ENCODE measurements at places on chromosomes 3 and 15.

DNA sequence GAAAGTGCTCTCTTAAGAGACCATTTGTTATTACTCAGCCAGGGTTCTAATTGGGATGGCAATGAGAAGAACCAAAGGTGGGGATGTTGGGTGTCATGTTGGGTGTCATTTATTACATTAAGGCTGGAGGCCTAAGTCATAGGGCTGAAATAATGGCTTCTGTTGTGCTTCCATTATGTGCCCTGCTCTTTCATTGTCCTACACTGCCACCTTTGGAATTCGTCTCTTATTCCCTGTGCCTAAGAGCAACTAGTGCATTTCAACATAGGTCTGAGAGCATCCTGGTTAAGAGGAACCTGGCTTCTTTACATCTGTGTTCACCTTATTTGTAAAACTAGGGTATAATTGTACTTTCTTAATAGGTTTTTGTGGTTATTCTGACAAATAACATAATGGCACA lies 32.2 kb downstream of the RIOX2 start:
- DNase-seq = no peak

DNA sequence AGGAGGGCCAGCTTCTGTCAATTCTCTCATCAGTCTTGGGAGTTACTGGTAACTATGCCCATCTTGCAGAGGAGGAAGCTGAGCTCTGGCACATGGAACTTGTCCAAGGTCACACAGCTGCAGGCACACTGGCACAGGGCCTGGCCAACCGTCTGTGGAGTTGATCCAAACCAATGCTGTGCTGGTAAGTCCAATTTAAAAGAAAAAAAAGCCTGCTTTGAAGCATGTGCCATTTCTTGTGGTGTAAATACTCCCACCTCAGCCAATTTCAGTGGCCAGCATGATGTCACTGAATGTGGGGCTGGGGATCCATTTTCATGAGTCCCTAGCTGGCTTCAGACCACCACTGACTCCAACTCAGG lies 83.4 kb downstream of the CHSY1 start:
- DNase-seq = no peak

GRCh38 chr3:111485086-111485485 lies 56.9 kb upstream of the CD96 start:
- no peak for DNase-seq

GRCh38 chr3:194305356-194306108 lies 45.6 kb downstream of the CPN2 start:
- peak; percentile 40 for DNase-seq

DNA sequence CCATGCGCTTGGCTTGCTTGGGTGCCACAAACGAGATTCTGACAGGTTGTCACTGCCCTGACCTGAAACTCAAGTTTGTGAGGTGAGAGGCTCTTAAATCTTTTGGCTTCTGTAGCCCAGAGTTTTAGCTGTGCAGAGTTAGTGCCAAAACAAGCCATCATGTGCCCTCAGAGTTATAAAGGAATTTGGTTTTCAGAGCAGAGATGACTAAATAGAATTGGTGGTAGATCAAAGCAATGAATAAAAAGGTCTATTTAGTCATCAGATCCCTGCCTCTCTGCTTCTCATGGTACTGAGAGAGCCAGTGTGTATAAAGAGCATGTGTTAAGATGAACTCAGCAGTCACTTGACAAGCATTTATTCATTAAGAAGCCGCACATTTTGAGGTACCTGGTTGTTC lies 207.5 kb upstream of the DPH6 start:
- DNase-seq = no peak

- no peak for DNase-seq
Observed at GRCh38 chr3:148494451-148494850, 203.3 kb upstream of the AGTR1 start.

DNA sequence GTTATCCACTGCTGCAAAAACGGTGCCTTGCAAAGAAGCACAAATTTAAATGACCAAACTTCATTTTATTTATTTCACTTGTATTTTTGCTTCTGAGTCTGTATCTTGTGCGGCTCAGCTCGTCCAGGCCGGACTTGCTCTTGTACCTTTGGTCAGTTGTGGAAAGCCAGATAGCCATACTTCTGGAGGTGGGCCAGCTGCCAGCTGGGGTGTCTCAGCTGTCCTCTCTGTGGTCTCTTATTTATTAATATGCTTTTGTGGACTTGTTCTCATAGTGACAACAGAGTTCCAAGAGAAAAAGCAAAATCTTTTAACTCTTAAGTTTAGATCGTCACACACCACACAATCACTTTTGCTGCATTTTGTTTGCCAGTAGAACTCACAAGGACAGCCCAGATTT lies 87.7 kb downstream of the IL1RAP start:
- no peak for DNase-seq

GRCh38 chr15:69955240-69955894 lies 142.3 kb downstream of the TLE3 start:
- DNase-seq = no peak

GRCh38 chr3:51588724-51589123 lies 50.2 kb downstream of the RAD54L2 start:
- DNase-seq = no peak

- DNase-seq = peak; percentile 66
Observed at GRCh38 chr3:169260296-169260695, 403.2 kb downstream of the MECOM start.

DNA sequence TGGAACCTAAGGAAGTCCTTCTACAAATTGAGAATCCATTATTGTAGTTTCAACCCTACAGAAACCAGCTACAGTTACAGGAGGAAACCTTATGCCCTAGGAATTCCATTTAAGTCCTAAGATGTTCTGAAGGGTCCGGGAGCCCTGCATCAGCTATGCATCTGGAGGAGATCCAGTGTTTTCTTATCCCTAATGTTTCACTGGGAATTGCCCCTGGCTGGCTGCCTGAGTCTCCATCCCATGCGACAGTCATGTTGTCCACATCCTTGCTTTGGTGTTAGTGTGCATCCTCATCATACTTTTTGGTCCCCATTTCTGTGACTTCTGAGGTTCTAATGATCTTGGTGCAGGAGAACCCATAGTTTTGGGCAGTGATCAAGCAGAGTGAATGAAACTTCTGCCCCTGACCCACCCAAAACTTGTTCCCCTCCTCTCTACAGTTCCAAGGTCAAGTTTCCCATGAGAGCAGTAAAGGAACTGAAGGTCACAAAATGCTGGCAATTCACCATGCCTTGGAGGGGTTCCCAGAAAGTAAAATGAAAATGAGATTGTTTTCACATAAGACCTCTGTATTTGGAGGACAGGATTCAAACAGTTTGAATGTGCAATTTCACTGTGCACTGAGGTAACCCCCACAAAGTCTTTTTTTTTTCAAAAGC lies 121.9 kb upstream of the PHLDB2 start:
- no peak for DNase-seq

DNA sequence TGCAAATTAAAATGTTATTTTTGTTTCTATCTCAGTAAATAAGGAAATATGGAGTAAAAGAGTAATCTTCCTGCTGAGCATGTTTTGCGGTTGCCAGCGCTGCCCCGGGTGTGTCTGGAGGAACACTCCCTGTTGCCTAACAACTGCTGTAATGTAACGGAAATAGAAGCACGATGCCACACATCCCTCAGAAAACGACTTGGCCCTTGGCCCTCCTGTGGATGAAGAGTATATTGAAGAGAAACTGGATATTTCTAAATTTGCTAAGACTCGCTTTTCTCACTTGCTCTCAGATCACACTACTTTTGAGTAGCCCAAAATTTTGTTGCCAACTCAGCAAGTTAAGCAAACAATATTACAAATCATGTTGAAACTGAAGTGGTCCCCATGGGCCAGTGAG lies 18.9 kb downstream of the CX3CR1 start:
- DNase-seq = peak; percentile 39

DNA sequence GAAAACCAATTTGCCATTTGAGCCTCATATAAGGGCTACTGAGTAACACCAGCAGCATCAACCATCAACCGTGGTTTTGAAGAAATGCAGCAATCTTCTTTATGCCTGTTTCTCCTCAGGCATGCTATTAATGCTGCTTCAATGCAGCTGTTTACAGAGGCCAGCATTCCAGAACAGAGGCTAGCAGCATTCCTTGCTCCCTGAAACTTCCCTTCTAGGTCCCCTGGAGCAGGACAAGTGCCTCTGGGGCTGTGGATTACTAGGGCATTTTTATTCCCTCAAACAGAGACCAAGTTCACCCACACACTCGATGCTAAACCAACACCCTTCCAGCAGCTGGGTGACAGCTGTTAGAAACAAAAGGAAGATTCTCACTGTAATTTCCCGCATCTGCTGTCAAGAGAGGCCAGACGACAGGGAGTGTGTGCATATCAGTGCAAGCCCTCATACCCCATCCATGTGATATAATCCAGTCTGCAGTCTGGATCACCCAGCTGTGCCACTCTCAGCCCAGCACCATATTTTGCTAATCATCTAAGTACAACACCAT lies 57.5 kb downstream of the HOMER2 start:
- no peak for DNase-seq

- no peak for DNase-seq
Observed at GRCh38 chr15:63478243-63478642, 26.1 kb upstream of the USP3 start.

GRCh38 chr3:77150028-77150427 lies 110.1 kb downstream of the ROBO2 start:
- no peak for DNase-seq

GRCh38 chr15:58019503-58020376 lies 45.8 kb downstream of the ALDH1A2 start:
- no peak for DNase-seq

GRCh38 chr3:43757666-43758321 lies 67.1 kb downstream of the ABHD5 start:
- DNase-seq = no peak

DNA sequence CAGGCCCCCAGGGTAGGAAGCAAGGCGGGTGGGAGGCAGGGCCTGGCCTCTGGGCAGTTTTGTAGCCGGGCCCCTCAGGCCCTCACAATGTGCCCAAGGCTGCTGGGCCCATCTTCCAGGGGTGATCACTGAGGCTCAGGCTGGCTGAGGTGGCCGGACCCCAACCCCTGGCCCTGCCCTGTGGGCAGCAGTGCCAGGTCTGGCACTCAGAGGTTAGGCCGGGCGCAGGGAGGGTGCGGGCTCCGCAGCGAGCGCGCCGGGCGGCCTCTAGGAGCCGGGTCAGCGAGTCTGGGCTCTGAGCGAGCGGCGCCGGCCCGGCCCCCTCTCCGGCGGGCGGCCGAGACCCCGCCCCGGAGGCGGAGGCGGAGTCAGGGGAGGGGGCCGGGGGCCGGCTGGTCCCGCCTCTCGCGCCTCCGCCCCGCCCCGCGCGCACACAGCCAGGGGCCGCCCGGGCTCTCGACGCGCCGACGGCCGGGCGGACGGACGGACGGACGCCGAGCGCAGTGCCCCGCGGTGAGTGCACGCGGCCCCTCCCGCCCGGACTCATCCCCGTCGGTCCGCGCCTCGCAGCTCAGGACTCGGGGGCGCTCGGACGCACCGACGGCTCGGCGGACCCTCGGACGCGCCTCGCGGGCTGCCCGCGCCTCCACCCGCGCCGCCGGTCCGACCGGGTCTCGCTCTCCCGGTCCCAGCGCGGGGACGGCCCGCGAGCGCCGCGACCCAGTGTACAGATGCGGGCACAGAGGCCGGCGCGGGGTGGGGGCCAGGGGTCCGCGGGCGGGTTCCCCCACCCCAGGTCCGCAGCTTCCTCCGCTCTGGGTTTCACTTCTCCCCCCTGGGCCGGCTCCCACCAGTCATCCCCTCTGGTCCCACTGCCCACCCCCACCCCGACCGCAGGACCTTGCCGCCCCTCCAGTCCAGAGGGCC lies at the start of gene FBLN2:
Gene FBLN2 (plus strand): TSS at position 430 of the 927 bp plus-strand sequence. CDS start 21,231 bp downstream, outside the sequence.
- no peak for DNase-seq

- DNase-seq = no peak
Observed at GRCh38 chr15:99507016-99507503, 58.7 kb upstream of the MEF2A start.

DNA sequence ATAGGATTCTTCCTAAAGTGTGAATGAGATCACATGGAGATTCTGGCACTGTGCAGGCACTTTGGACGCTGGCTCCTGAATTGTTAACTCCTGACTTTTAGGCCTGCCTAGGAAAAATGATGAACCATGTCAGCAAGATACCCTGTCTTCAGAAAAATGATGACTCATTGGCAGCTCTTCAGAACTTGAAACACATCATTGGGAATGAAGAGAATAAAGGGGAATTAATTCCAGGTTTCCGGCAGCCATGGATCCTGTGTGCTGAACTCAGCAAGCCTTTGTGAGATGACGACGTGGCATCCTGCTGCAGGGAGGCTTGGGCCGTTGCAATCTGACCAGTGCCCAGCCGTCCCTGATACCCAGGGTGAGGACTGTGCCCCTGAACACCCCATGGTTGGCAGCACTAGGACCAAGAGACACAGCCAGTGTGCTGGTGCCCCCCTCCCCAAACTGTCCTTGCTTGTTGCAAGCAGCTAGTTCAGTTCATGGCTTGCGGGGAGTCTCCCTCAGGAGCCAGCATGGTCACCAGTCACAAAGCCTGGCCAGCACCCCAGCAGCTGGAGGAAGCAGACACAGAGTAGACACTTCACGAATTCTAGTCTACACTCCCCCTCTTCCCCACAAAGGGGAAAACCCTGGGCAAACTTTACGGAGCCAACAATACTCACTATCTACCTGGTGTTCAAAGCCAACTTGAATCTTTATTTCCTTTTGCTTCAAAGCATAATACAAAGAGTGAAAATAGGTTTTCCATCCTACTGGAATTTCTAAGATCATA lies 7.8 kb upstream of the LIPC start:
- no peak for DNase-seq

GRCh38 chr3:191246630-191247029 lies 47.6 kb downstream of the OSTN start:
- no peak for DNase-seq

DNA sequence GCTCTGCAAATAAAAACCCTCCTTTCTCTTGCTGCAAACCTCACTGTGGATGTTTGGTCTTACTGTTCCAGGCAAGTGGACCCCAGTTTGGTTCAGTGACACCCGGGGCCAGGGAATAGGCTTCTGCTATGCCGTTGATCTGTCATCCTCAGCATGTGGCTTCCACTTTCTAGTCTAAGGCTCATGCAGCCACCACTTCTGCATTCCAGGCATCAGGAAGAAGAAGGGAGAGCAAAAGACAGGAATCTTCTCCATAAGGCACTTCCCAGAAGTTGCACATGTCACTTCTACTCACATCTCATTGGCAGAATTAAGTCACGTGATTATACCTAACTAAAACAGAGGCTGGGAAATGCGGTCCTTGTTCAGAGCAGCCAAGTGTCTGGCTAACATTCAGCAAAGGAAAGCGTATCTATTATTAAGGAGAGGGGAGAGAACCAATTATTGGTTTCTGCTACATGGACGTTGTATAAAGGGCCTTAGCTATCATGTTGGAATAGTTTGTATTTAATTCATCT lies 173.6 kb upstream of the PFN2 start:
- no peak for DNase-seq

- no peak for DNase-seq
Observed at GRCh38 chr3:66236281-66236680, 15.5 kb downstream of the SLC25A26 start.

DNA sequence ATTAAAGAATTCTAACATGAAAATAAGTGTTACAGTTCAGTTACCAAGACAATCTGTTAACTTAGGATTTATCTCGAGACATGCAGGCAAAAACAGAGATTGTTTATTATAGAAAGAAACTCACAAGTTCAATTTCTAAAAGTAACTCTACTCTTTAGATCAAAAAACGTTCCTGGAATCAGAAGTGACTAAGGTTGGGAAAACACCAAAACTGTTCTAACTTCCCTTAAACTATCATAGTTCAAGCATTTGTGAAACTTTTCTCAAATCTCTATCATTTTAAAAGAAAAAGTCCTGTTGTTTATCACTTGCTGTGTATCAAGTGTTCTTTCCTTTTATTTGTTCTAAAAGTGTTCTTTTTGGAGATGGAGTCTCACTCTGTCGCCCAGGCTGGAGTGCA lies 8.7 kb downstream of the WDR82 start:
- DNase-seq = no peak

GRCh38 chr3:13475871-13476590 lies 4.1 kb upstream of the HDAC11 start:
- no peak for DNase-seq

Data from DMS 273 treated with DMSO at 0.1 percent for 48 hours (cell line).